Activated T-cell treated with anti-CD3 and anti-CD28 coated beads, Interleukin-2, amount 50 U/mL, for 72 hours (primary cell): ENCODE measurements at places on chromosomes 5 and 9. TPM values are rescaled to one million over a fixed set of nuclear protein-coding genes. Genes with fewer than 3 reads are reported as not detected.

- peaks cover 9% of the 10 kb centered on the region for H3K4me1 ChIP-seq
- no peaks in the 10 kb centered on the region for H3K27me3 ChIP-seq
- peak; percentile 3 for DNase-seq
- H3K27ac ChIP-seq = no peak overlapping the region
These were observed 15.3 kb downstream of the MYMK start for GRCh38 chr9:133509179-133510083.

WNK2 gene
- 0.70 TPM for total RNA-seq

GRCh38 chr9:88590558-88591146, 55.7 kb downstream of the NXNL2 start:
- H3K4me1 ChIP-seq = peaks cover 5% of the 10 kb centered on the region
- no peaks in the 10 kb centered on the region for H3K36me3 ChIP-seq
- no peak for DNase-seq
- H3K4me3 ChIP-seq = no peak overlapping the region
- no peak overlapping the region for H3K27ac ChIP-seq

INSL6 gene
- total RNA-seq = not detected

CARTPT gene
- not detected for total RNA-seq

DDX4 gene
- total RNA-seq = 1.1 TPM

DNA sequence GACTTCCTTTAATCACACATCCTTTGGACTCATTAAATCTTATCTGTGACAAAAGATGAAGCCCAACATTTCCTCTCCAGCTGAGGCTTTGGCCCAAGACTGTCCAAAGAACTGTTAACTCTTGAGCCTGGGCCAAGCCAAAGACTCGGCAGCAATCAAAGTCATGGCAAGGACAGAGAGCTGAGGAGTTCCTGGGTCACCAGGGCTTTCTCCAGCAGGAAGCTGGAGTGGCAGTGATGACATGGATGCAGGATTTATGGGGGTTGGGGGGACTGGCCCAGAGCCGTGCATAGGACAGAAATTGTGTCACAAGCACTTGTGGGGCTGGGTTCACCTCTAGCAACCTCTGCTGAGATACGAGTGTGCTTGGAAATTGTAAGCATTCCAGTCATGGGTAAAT, 440.3 kb downstream of the PLK2 start:
- no peaks in the 10 kb centered on the region for H3K4me1 ChIP-seq
- no peaks in the 10 kb centered on the region for H3K36me3 ChIP-seq
- H3K27me3 ChIP-seq = no peaks in the 10 kb centered on the region
- DNase-seq = no peak

GRCh38 chr9:9091387-9091786, 1291.8 kb upstream of the DMAC1 start:
- H3K36me3 ChIP-seq = no peaks in the 10 kb centered on the region
- DNase-seq = no peak
- H3K27me3 ChIP-seq = no peaks in the 10 kb centered on the region
- no peak overlapping the region for H3K27ac ChIP-seq

DNA sequence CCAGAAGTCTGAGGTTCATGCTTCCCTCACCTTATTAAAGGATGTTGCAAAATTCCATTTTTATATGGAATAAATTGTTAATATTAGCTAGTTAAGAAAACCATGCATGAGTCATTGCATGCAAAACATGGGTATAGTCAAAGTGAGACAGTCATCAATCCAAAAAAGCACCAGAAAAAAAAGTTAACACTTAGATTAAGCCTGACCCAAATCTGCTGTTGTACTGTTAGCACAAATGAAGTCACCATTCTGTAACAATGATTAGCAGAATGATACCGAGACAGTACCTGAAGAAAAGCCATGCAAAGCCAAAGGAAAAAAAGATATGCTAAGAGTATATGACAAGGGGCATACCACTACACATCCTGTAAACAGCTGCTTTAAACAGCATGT, 49.5 kb downstream of the PKD2L2 start:
- peak overlapping the region; percentile 1 for H3K4me3 ChIP-seq
- no peaks in the 10 kb centered on the region for H3K27me3 ChIP-seq
- no peak for DNase-seq
- peak overlapping the region; percentile 76 for H3K27ac ChIP-seq
- peaks cover 16% of the 10 kb centered on the region for H3K36me3 ChIP-seq
- H3K4me1 ChIP-seq = peaks cover 22% of the 10 kb centered on the region

MAP1B gene
- 5.5 TPM for total RNA-seq

ANKRD33B gene
- 6.2 TPM for total RNA-seq

GRCh38 chr5:33934176-33934575, 2.0 kb upstream of the RXFP3 start:
- H3K4me1 ChIP-seq = peaks cover 9% of the 10 kb centered on the region
- H3K27me3 ChIP-seq = peaks cover 63% of the 10 kb centered on the region
- no peak overlapping the region for H3K27ac ChIP-seq

DNA sequence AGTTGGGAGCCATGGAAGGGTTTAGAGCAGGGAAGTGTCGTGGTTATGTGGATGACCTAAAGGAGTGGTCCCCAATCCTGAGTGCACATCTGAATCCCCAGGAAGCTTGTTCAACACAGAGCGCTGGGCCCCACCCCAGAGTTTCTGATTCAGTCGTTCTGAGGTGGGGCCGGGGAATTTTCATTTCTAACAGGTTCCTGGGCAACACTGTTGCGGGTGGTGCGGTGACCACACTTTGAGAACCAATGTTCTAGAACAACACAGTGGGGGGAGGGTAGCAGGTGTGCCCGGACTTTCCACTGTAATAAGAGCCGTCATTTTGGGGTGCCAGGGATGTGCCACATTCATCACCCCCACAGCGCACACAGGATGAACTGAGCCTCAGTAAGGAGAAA, 39.3 kb downstream of the DUSP1 start:
- DNase-seq = no peak
- H3K4me1 ChIP-seq = no peaks in the 10 kb centered on the region
- H3K4me3 ChIP-seq = no peak overlapping the region

DNA sequence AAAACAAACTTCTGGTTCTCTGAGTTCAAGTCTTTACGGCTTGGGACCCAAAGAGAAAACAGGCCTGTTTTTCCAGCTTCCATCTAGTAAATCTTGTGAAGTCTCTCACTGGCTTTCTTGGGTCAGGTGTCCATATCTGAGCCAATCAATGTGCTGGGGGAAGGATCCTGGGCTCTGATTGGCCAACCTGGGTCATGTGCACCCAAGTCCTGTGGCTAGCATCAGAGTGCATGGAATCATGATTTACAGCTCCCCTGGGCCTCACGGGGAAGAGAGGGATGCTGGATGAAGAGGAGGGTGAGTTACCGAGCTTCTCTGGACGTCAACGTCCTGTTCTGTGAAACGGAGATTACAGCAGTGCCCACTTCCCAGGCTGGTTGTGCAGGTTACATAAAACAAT, 19.4 kb downstream of the CXCL14 start:
- no peak overlapping the region for H3K4me3 ChIP-seq
- H3K27ac ChIP-seq = no peak overlapping the region
- DNase-seq = no peak
- H3K27me3 ChIP-seq = peaks cover 46% of the 10 kb centered on the region
- no peaks in the 10 kb centered on the region for H3K36me3 ChIP-seq
- no peaks in the 10 kb centered on the region for H3K4me1 ChIP-seq

- no peaks in the 10 kb centered on the region for H3K36me3 ChIP-seq
- peaks cover 14% of the 10 kb centered on the region for H3K27me3 ChIP-seq
- H3K4me1 ChIP-seq = no peaks in the 10 kb centered on the region
These were observed 13.3 kb upstream of the C9 start for GRCh38 chr5:39377613-39378012.

BTNL8 gene
- 0.74 TPM for total RNA-seq

BRINP1 gene
- total RNA-seq = not detected

SEMA6A gene
- total RNA-seq = 0.23 TPM

DNA sequence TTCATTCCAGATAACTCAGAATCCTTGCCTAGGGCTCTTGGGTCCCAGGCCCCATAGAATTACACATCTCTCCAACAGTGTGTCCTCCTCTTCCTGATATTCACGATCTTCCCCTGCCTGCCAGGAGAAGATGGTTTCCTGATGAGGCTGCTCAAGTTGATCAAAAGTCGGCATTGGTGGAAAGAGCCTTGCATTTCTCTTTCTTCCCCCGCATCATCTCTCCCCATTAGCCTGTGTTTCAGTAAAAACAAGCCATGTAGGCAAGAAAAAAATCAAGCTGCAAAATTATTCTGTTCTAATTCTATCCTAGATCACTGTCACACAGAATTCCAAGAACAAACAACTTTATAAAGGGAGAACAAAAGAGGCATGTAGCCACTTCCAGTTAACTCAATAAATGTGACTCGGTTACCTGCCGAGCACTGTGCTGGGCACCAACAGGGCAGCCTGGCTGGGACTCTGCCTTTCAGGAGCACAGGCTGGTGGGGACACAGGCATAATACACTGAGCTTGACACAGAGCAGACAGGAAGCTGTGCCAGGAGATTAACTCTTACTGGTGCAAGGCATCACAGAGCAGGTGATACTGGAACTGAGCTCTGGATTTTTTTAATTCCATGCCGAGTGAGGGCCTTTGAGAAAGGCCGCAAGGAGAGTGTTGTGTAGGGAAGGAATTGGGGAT, 25.6 kb downstream of the TMOD1 start:
- peaks cover 18% of the 10 kb centered on the region for H3K27me3 ChIP-seq
- H3K4me1 ChIP-seq = peaks cover 9% of the 10 kb centered on the region
- no peaks in the 10 kb centered on the region for H3K36me3 ChIP-seq
- no peak for DNase-seq
- H3K4me3 ChIP-seq = no peak overlapping the region

GRXCR2 gene
- total RNA-seq = not detected

- no peaks in the 10 kb centered on the region for H3K27me3 ChIP-seq
- H3K27ac ChIP-seq = no peak overlapping the region
- H3K4me3 ChIP-seq = no peak overlapping the region
- no peaks in the 10 kb centered on the region for H3K36me3 ChIP-seq
These were observed 327.8 kb upstream of the PIK3R1 start for GRCh38 chr5:67887748-67888161.

DNA sequence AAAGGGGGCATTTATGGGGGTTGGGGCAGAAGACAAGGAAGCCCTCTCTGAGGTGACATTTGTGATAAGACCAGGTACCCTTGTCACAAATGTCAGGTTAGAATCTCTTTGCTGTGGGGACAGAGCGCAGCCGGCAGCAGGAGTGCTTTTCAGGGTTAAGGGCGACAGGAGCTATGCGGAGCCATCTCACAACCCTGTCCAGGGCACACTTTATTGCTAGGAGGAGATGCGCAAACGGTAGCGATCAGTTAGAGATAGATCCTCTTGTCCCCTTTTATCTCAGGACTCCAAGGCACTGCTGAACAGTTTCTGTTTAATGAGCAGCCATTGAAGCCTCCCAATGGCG, 438 bp upstream of the LAMC3 start:
- DNase-seq = no peak
- peaks cover 45% of the 10 kb centered on the region for H3K27me3 ChIP-seq
- H3K36me3 ChIP-seq = no peaks in the 10 kb centered on the region
- H3K27ac ChIP-seq = no peak overlapping the region
- no peaks in the 10 kb centered on the region for H3K4me1 ChIP-seq

DNA sequence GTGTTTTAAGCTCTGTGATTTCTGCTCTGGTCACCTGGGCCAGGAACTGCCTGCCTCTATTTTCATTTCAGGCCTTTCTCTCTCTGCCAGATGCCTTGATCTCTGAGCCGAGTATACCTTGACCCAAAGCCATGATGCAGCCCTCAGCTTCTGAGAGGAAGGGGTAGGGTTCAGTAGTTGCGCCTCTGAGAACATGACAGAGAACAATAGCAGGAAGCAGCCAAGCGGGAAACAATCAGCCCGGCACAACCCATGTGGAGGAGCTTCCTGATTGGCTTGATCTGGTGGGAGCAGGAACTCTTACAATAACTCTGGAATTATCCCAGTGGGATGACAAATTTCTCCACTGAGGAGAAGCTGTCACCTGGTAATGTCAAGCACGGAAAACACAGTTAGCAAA, 127.4 kb downstream of the PALM2AKAP2 start:
- no peaks in the 10 kb centered on the region for H3K27me3 ChIP-seq
- H3K4me1 ChIP-seq = peaks cover 8% of the 10 kb centered on the region
- H3K27ac ChIP-seq = no peak overlapping the region
- no peak for DNase-seq
- H3K4me3 ChIP-seq = no peak overlapping the region
- H3K36me3 ChIP-seq = no peaks in the 10 kb centered on the region

- no peak overlapping the region for H3K4me3 ChIP-seq
- no peak for DNase-seq
- peaks cover 2% of the 10 kb centered on the region for H3K36me3 ChIP-seq
- peaks cover 8% of the 10 kb centered on the region for H3K4me1 ChIP-seq
- H3K27ac ChIP-seq = peak overlapping the region; percentile 32
- H3K27me3 ChIP-seq = no peaks in the 10 kb centered on the region
These were observed 150.0 kb upstream of the CD180 start for GRCh38 chr5:67346611-67347010.

- peaks cover 33% of the 10 kb centered on the region for H3K27me3 ChIP-seq
- H3K27ac ChIP-seq = no peak overlapping the region
- no peak overlapping the region for H3K4me3 ChIP-seq
- peaks cover 13% of the 10 kb centered on the region for H3K4me1 ChIP-seq
These were observed 59.8 kb downstream of the FOXD1 start for GRCh38 chr5:73388740-73389139.

ABLIM3 gene
- 0.14 TPM for total RNA-seq

DNA sequence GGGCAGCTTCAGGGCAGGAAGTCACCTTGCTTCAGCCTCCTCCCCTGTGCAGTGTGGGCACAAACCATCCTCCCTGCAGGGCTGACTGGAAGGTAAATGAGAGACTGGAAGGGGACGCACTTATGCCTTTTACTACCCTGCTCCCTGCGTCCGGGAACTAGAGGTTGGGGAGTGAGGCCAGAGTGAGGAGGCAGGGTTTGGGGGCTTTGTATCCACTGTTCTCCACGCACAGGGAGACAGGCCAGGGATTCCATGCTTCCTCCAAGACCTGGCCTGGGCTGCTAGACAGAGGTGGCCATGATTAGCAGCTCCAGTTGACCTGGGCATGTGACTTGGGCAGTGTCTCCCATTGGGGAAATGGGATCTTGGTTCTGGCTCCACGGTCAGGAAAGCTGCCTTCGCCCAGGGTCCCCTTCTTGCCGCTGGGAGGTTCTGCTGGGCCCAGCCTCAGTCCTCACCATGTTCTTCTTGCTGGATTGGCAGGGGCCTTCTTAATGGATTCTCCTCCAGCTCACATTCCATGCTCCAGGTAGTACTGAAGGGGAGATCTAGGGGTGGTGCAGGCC, 37.0 kb upstream of the PSD2 start:
- no peak for DNase-seq
- H3K27ac ChIP-seq = no peak overlapping the region

DNA sequence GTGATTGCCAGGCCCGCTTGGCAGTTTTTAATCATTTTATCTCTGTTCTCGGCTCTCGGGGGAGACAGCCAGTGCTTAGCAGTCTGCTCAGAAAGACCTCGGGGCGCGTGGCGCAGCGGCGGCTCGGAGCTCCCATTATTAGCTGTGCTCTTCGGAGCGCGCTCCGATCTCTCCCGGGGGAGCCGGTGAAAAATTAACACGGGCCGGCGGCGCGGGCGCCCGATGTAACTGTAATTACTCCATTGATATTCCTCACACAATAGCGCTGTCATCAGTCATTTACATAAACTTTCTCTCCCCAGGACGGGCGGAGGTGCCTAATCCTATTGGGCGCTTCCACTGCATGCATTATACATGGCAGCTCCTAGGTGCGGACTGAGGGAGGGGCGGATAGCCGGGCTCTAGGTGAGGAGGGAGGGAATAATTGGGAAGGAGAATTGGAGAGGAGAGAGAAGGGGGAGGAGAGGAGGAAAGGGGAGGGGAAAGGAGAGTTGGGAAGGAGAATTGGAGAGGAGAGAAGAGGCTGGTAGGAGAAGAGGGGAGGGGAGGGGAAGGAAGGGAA, 24.9 kb downstream of the LMX1B start:
- H3K4me3 ChIP-seq = no peak overlapping the region
- no peak for DNase-seq
- H3K4me1 ChIP-seq = no peaks in the 10 kb centered on the region
- H3K27me3 ChIP-seq = peaks cover 62% of the 10 kb centered on the region
- H3K36me3 ChIP-seq = no peaks in the 10 kb centered on the region
